ENCODE measurements at places on chromosomes 5 and 9.

DNA sequence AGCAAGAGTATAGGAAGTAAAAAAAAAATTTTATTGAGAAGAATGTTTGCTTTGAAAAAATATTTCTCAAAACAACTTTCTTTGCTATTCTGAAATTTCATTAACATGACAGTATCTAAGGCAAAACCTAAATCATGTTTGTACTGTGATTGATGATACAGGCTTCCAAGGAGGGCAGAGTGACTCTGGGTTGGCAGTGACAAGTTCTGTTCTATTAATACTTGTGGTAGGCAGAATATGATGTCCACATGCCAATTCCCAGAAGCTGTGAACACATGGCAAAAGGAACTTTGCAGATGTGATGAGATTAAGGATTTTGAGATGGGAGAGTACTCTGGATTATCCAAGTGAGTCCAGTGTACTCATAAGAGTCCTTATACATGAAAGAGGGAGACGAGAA is 16.6 kb downstream of the CCDC125 start:
- no peak for DNase-seq

GRCh38 chr9:90974016-90974415 is 172.4 kb downstream of the SYK start:
- no peak for DNase-seq

- no peak for DNase-seq
Measured at GRCh38 chr9:73172901-73173215, 21.2 kb downstream of the ANXA1 start.

DNA sequence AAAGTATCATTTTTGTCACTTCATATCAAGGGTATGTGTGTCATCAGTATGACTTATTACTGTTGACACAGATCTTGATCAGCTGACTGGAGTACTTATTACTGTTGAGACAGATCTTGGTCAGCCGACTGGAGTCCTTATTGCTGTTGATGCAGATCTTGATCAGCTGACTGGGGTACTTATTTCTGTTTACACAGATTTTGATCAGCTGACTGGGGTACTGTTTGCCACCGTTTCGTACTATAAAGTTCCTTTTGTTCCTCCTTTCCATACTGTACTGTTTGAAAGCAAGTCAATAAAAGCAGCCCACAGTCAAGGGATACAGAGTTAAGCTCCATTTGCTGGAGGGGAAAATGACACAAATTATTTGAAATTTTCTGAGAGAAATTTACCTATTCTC is 347.3 kb downstream of the CDH12 start:
- DNase-seq, result no peak

- no peak for DNase-seq
Measured at GRCh38 chr9:93130861-93131481, 3.1 kb downstream of the NINJ1 start.

GRCh38 chr9:128913048-128913900 is 7.5 kb upstream of the PHYHD1 start:
- no peak for DNase-seq

DNA sequence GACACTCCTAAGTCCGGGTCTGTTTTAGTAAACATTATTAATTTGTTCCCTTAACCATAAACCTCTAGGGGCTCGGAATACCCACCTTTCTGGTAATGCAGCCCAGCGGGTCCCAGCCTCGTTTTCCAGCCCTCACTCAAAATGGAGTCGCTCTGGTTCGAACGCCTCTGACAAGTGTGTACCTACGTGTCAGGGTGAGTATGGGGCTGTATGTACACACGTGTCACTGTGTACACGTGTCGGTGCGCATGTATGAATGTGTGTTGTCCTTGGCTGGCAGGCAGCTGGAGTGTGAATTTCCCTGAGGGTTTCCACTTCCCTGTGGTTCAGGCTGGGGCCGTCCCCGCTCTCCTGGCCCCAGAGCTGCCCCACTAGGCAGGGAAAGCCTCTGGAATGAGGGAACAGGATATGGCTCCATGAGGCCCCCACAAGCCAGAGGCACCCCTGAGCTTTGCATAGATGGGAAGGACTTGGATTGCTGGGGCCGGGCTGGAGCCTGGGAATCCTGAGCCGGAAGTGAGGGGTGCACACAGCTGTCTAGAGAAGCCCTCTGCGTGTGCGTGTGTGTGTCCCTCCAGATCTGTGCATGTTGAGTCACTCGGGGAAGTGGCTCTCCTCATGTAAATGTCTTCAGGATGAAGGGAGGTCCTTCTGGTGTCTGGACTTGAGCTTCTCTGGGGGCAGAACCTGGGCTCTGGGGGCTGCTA is 160.8 kb upstream of the IER5L start:
- DNase-seq, result no peak
